Spinal cord (tissue), 10 donors: ENCODE measurements at places on chromosomes 2 and 18.
A peak's percentile ranks its signal among the peaks of the same experiment; 100 is the strongest.

- no peak for DNase-seq
Measured at GRCh38 chr2:203461746-203462145, 73.4 kb downstream of the RAPH1 start.

DNA sequence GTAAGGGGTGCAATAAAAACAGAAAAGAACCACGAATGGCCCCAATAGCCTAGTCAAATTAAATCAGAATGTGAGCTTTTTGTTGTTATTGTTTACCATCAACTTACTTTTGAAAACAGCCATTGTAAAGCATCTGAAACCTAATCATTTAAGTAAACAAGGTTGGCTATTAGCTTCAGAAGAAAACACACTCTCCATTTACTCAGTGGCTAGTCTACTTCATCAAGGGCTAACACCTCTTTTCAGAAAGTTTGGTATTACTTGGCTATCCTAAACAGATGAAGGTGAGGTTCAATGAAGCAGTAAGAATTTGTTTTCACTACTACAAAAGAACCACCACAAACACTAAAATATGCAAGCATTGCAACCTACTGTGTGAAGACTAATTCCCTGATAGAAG is 398.0 kb downstream of the CDH2 start:
- no peak for DNase-seq

- DNase-seq: no peak
Measured at GRCh38 chr2:43152741-43153647, 73.4 kb downstream of the ZFP36L2 start.

DNA sequence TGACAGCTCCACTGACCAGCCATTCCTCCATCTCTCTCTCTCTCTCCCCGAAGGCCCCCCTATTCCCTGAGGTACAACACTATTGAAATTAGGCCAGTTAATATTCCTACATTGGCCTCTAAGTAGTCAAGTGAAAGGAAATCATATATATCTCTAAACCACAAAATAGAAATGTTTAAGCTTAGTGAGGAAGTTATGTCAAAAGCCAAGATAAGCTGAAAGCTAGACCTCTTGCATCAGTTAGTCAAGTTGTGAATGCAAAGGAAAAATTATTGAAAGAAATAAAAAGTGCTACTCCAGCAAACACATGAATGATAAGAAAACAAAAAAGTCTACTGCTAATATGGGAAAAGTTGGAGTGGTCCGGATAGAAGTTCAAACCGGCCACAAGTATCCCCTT is 301.3 kb upstream of the RBMS1 start:
- DNase-seq: no peak

GRCh38 chr18:4241090-4241617 is 214.0 kb downstream of the DLGAP1 start:
- DNase-seq: no peak

GRCh38 chr18:32918692-32919250 is 145.9 kb upstream of the KLHL14 start:
- no peak for DNase-seq

GRCh38 chr2:113854970-113855740 is 34.7 kb upstream of the ACTR3 start:
- DNase-seq: no peak

- DNase-seq: no peak
Measured at GRCh38 chr2:195734931-195735330, 77.9 kb downstream of the SLC39A10 start.

DNA sequence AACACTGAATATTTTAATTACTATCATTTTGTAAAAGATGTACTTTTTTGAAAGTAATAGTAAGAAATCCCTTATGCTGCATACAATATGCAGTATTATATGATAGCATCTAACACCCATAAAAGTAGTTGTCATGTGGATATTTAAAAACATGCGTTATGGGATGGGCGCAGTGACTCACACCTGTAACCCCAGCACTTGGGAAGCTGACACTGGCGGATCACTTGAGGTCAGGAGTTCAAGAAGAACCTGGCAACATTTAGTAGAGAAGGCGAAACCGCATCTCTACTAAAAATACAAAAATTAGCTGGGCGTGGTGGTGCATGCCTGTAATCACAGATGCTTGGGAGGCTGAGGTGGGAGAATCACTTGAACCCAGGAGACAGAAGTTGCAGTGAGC is 88.9 kb downstream of the FEZ2 start:
- no peak for DNase-seq

DNA sequence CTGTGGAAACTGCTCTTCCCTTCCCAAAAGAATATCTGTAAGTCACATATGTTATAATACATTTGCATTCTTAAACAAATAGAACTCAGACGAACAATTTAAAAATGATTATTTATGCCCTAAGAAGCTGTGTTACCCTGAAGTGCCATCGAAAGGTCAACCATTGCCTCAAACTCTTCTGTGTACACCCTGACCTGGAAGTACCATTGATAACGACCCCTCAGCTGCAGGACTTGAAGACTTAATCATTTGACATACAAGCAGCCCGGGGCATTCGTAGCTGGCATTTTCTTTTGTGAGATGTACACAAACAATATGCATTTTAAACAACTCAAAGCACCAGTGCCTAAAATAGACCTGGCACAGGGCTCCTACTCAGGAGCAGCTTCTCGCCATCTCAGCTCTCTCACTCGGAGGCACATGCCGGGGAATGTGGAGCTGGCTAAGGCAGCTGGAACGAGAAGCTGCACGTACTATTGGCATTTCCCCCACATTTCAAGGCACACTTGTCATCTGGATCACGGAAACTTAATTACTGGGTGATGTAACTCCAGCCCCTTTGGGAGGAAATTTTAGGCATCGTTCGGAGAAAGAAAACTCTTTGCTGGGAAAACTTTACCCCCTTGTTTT is 170.0 kb upstream of the GALNT5 start:
- DNase-seq: no peak

- no peak for DNase-seq
Measured at GRCh38 chr2:135840601-135841000, 3.6 kb upstream of the LCT start.

GRCh38 chr2:162197069-162197825 is 45.2 kb upstream of the GCG start:
- no peak for DNase-seq

DNA sequence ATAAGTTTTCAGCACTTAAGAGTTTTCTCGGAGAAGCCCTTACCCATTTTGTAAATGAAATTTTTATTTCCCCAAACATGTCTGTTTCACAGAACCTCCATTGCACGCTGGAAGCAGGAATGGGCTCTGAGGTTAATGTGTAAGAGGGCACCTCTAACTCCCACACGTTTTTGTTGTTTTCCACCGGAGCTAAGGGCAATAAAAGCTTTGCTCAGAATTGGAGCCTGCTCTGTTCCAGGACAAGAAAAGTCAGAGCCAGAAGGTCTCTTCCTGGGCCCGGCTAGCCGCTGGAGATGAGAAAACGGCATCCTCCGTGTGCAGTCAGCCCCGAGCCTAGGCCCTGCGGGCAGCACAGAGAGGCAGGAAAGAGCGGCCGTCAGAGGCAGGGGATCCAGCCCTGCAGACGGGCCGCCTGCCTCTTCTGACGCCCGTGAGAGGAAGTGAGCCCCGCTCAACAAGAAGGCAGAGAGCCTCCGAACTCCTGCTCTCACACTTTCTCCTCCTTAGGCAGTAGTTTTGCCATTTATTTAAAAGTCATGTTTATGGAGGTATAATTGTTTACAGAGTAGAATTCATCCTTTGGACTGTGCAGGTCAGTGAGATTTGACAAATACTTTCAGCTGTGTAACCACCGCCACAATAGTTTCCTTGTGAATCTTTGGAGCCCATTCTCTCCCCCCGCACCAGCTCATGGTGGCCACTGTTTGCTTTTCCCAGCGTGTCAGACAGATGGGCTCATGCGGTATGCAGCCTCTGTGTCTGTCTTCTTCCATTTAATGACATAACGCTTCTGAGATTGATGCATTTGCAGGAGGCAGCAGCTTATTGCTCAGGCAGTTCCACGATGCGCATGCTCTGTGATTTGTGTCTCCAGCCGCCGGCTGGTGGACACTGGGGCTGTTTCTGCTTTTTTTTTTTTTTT is 117.3 kb downstream of the GALR1 start:
- DNase-seq: peak; percentile 66

- DNase-seq: no peak
Measured at GRCh38 chr2:226873826-226874225, 38.0 kb downstream of the RHBDD1 start.

DNA sequence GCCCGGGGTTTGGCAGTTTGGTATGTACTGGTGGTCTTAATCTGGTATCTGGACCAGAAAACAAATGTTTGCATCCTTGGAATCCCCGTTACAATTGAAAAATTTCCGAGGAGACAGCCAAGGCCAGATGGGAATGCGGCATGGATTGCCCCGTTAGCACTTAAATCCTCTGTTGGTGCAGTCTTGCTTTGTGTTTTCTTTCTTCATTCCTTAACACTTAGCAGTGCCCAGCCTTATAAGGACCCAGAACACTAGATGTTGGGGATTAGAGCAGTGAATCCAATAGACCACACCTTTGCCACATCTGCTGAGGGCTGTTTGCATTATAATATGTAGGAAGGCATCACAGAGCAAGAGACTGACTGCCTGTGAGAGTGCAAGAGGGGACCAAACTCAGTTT is 12.8 kb upstream of the ZNF532 start:
- DNase-seq: no peak

- DNase-seq: no peak
Measured at GRCh38 chr2:19358242-19359020, at the start of gene OSR1. Gene OSR1 (minus strand): TSS chr2:19358623. CDS start chr2:19353805, 4,818 bp downstream.

- DNase-seq: no peak
Measured at GRCh38 chr2:225995796-225996461, 596.4 kb downstream of the NYAP2 start.
